Stimulated activated CD4-positive, alpha-beta T cell treated with anti-CD3 and anti-CD28 coated beads, Interleukin-1b, Interleukin-23, amount 100 ng/mL, for 4 hours (primary cell): ENCODE measurements at places on chromosomes 2 and 18.

GRCh38 chr2:44155666-44156446, 12.8 kb upstream of the PPM1B start:
- DNase-seq: no peak

- no peak for DNase-seq
Measured at GRCh38 chr18:34591920-34592444, 118.1 kb upstream of the DTNA start.

DNA sequence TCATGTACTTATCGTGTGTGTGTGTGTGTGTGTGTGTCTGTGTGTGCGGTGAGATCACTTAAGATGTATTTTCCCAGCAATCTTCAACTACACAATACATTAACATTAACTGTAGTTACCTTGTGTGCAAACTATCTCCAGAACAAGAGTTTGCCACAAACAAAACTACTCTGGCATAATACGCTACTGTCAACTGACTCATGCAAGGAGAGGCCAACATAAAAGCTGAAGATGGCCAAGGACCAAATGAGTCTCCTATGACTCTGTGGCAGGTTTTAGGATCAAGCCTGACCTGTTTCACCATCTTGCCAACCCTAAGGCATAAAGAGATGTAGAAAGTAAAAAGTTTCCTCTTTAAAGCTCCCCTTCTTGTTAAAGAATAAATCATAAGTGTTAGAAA, 20.1 kb downstream of the CYB5A start:
- no peak for DNase-seq

DNA sequence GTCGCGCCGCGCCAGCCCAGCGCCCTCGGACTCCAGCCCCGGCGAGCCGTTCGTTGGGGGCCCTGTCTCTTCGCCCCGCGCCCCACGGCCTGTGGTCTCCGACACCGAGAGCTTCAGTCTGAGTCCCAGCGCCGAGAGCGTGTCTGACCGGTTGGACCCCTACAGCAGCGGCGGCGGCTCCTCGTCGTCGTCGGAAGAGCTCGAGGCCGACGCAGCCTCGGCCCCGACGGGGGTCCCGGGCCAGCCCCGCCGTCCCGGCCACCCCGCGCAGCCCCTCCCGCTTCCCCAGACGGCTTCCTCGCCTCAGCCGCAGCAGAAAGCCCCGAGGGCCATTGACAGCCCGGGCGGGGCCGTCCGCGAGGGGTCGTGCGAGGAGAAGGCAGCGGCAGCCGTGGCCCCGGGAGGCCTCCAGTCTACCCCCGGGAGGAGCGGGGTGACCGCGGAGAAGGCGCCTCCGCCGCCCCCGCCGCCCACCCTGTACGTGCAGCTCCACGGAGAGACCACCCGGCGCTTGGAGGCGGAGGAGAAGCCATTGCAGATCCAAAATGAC, 1.4 kb downstream of the PHLPP1 start:
- peak; percentile 28 for DNase-seq

GRCh38 chr2:151374436-151374835, 17.0 kb downstream of the TNFAIP6 start:
- DNase-seq: no peak

DNA sequence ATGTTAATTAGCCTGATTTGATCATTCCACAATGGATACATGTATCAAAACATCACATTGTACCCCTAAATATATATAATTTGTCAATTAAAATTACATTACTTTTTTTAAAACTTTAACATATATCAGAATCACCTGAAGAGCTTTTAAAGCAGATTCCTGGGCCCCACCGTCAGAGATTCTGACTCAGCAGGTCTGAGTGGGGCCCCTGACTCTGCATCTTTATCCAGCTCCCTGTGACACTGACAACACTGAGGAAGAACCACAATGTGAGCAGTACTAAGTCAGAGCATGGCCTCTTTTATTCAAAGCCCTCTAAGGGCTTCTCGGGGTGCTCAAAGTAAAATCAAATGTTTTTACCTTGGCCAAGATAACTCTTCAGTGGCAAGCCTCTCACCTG, 9.7 kb downstream of the KIDINS220 start:
- DNase-seq: no peak

DNA sequence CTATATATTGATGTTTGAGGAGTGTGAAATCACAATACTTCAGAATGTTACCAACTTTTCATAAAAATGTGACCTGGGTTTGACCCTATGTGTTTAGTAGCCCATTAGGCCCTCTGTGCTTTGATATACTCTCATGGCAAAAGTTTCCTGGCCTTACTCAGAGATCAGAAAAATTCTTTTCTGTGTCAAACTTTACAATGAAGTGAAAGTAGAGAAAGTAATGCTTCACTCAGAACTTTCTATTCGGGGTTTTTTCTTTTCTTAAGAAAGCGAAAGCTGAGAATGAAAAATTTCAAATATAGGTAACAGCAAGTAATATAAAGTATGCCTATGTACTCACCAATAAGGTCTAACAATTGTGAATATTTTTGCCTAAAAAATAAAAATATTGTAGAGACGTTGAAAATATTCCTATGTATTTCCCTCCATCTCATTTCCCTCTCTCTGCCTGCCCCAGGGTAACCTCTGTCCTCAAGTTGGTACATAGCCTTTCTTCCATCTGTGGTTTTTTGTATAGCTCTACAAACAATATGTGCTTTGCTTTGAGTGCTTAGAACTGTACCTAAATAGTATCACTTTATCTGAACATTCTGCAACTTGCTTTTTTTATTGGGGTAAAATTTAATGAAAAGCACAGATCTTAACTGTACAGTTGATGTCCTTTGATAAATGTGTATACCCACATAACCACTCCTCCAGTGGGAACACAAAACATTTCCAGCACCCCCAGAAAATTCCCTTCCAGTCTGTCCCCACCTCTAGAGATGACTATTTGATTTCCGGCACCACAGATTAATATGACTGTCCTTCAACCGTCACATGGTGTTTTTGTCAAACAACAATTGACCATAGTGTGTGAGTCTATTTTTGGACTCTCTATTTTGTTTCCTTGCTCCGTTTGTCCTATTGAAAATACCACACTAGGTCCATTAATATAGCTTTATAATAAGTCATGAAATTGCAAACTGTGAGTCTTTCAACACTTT, 10.3 kb upstream of the ACKR3 start:
- DNase-seq: no peak

DNA sequence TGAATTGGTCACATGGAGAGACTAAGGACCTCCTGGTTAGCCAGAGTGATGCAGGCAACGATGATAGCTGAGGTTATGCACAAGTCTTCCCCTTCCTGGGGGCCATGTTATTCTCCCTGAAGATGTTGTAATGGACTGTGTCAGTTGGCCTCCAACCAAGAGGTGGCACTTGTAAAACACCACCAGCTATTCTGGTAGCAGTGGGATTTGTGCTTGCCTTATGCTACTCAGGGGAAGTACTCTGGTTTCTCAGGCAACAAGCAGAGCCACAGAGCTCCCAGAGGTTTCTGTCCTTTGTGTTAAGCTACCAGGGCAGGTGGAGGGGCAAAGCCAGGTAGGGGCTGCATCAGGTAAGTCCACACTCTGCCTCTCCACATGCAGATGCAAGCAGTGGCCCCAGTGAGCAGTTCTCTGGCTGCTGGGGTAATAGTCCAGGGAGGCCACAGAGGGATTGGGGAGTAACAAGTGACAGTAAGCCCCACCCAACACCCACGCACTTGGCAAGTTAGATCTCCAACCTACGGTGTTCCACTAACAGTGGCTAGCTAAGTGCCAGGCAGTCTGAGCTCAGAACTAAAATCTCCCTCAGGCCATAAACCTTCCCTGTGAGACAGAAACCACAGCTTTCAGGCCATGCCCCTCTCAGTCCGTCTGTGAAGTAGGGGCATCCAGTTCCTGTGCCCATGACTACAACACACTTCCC, 99.7 kb downstream of the RND3 start:
- no peak for DNase-seq

DNA sequence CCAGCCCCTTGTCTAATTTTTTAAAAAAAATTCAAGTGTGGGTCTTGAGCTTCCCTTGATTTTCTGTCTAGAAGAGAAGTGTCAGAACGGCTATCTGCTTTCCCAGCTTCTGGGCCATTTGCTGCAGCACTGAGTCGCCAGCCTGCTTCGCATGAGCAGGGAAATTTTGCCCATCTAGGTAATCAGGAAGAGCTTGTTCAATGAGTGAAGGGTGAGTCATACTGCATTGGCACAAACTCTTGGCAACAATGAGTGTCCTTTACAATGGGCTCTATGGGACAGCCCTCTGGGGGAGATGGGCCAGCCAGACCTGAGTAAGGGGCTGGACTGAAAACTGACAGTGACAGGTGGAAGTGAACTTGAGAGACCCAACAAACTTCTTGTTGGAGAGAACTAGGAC, 2.4 kb upstream of the RNF144A start:
- DNase-seq: no peak

DNA sequence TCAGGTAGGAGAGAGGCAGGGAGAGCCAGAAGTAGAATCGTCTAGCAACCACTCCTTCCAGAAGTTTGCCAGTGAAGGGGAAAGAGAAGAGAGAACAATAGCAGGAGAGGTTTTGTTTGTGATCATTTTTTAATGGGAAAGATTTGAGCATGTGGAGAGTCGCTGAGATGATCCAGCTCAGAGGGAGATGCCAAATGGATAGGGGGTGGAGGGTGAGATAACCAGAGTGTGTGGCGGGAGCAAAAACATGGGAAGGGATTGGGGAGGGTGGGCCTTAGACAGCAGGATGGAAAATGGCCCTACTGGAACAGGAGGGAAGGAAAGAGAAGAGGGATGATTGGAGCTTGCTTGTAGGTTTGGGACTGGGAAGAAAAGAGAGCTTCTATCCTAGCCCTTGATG, 269.8 kb downstream of the GLI2 start:
- DNase-seq: no peak
